NCI-H446 (cell line): ENCODE measurements at places on chromosomes 7 and 10.

- no peak for DNase-seq
Observed at GRCh38 chr10:59847326-59847725, 59.0 kb downstream of the CCDC6 start.

- no peak for DNase-seq
Observed at GRCh38 chr10:76874176-76874575, 763.4 kb downstream of the KCNMA1 start.

GRCh38 chr7:24050991-24051560 is 232.9 kb upstream of the NPY start:
- DNase-seq, result no peak

DNA sequence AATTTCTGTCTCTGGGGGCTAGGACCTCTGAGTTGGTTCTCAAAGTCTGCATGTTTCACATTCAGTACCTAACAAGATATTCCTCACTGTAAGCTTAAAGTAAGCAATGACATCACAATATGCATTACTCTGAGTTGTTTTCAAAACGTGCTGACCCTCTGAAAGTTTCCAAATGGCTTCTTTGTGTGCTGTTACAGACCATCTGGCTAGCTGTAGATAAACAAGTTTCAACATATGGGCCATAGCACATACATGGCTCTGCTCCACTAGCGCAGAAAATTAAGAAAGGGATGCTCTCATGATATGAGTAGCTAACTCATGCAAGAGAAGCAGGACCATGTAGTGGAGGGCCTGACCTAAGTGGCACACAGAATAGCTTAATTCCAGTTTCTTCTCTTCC is 119.0 kb downstream of the HTR7 start:
- DNase-seq, result peak; percentile 80

GRCh38 chr10:52032681-52033629 is 281.1 kb upstream of the DKK1 start:
- no peak for DNase-seq

GRCh38 chr7:77894574-77895091 is 96.1 kb downstream of the PHTF2 start:
- DNase-seq, result no peak

DNA sequence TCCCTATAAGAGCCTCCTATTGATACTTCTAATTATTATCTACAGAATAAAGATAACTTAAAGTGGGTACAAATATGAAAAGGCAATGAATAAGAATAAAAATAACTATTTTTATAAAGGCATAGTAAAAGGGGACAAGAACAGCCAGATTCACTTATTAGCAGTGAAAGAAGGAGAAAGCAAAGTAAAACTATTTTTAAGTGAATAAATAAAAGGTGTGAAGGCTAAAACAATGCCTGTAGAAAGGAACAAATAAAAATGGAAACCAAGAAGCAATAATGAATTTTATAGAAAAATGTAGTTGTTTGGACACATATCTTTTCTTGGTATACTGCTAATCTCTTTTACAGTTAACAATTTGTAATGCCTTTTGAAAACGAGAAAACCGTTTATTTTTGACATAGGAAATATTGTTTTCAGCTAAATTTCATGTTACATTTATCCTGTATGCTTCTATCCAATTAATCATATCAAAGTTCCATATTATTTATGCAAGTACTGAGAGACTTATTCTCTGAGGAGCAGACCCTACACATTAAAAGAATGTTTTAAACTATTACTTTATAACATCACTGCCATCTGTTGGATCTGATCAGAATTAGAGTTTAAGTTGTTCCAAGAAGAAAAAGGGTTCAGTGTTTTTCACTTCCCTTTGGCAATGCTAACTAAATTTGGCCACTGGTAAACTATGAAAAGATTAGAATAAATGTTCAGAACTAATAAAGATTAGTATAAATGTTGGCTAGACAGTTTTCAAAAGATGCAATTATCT is 59.1 kb downstream of the ARMC3 start:
- DNase-seq, result peak; percentile 39

GRCh38 chr7:6646465-6646864 is 9.3 kb downstream of the ZNF316 start:
- no peak for DNase-seq

DNA sequence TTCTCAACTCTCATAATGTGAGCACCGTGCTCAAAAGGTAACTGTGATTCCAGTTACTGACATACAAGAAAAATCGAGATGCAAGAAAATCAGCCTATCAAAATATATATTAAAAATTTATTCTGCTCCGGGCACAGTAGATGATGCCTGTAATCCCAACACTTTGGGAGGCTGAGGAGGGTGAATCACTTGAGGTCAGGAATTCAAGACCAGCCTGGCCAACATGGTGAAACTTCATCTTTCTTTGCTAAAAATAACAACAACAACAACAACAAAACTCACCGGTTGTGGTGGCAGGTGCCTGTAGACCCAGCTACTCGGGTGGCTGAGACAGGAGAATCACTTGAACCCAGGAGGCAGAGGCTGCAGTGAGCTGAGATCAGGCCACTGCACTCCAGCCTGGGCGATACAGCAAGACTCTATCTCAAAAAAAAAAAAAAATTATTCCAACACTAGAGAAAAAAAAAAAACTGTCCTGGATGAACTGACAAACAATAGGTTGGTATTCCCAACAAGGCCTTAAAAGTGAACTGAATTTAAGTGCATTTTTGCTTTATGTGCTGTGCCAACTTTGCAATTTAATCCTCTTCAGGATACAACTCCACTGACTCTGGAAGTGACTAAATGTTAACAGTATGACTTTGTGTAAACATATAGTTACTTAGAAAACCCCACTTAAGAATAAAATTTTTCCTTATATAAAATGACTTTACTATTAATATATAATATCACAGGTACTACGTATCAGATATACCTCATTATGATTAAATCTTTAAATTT is 51.1 kb downstream of the JMJD1C start:
- DNase-seq, result no peak

GRCh38 chr7:25359471-25360059 is 131.3 kb upstream of the NPVF start:
- DNase-seq, result peak; percentile 22

DNA sequence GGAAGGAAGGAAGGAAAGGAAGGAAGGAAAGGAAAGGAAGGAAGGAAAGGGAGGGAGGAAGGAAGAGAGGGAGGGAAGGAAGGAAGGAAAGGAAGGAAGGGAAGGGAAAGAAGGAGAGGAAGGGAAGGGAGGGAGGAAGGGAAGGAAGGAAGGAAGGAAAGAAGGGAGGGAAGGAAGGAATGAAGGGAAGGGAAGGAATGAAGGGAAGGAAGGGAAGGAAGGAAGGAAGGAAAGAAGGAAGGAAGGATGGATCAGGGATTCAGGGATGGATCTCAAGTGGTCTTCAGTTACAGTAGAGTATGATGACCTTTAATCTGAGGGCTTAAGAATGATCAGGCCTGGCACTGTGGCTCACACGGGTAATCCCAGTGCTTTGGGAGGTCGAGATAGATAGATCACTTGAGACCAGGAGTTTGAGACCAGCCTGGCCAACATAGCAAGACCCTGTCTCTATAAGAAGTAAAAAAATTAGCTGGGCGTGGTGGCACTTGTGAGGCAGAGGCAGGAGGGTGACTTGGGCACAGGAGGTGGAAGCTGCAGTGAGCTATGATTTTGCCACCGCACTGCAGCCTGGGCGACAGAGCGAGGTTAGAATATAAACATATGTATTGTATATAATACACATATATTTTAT is 760 bp upstream of the FOXK1 start:
- no peak for DNase-seq

DNA sequence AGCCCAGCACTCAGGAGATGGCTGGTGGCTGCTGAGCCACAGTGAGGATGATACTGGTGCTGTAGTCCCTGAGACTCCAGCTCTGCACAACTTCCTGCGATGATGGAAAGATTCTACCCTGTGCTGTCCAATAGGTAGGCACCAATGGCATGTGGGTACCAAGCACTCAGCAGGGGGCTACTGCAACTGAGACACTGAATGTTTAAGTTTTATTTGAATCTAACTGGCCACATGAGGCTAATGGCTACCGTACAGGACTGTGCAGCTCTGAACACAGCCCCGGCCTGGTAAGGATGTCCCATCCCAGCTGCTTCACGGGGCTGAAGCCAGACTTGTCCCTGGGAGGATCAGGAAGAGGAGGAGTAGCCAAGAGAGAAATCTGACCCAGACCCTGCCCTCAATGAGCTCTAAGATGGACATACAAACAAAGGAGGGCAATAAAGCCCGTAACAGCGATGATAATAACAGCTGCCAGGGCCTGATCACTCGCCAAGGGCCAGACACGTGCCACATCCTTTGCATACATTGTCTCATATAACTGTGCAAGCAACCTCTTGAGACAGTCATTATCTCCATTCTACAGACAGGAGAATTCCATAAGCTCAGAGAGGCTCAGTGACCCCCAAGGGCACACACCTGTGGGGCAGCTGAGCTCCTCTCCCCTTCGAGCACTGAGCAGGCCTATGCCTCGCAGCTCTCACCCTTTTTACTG is 3.8 kb downstream of the GPRIN2 start:
- no peak for DNase-seq

- DNase-seq, result no peak
Observed at GRCh38 chr10:60896033-60896432, 48.0 kb downstream of the RHOBTB1 start.

DNA sequence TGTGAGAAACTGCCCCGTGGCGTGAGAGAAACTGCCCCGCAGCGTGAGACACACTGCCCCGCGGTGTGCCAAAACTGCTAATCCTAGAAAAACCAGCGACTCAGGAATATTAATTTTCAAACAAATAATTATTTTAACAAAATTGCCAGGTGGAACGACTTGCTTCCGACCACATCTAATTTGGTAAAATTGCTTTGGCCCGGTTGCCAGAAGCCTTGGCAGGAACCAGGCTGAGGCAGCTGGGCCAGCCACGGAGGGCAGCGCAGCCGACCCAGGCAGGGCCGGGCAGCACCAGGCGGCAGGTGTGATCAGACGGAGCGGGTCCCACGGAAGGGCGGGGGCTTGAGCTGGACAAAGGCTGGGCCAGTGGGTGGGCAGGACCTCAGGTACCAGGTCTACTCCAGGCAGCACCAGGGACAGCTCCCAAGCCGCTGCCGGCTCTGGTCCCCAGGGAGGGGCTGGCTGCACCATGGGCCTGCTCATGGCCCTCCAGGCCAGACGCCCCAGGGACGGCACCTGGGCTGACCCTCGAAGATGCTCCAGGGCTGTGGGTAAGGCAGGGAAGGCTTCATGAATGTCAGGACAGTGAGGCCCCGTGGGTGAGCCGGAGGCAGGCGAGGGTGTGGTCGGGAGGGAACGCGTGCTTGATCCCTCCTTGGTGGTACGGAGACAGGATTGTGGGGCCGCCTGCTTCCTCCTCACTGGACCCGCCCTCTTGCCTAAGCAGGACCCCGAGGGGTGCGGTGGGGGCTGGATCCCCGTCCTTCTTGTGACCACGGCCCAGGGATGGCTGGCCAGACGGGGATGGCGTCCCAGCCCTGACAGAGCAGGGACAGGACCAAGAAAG is 7.7 kb upstream of the ADGRA1 start:
- DNase-seq, result no peak

- DNase-seq, result no peak
Observed at GRCh38 chr10:102484021-102484420, 18.5 kb downstream of the ACTR1A start.

- no peak for DNase-seq
Observed at GRCh38 chr7:38411404-38411803, 138.0 kb upstream of the TARP start.

DNA sequence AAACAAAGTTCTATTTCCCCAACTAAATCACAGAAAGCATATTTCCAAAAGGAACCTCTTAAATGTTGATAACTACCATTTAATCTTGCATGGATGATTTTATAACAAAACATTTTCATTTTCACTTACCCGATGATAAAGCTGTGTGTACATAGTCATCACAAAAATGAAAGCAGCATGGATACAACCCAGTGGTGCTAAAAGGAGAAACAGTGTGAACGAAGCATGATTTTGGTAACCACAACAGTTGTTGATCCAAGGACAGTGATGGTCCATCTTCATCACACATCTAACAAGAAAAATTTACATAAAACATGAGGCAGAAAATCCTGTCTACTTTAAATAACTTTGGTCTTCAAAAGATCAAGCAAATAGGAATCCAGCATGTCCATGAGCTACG is 4.7 kb downstream of the ZDHHC6 start:
- DNase-seq, result no peak

- peak; percentile 8 for DNase-seq
Observed at GRCh38 chr7:107262857-107263256, 94.1 kb downstream of the HBP1 start.

GRCh38 chr7:87199241-87199640 is 20.3 kb downstream of the TMEM243 start:
- no peak for DNase-seq

- no peak for DNase-seq
Observed at GRCh38 chr10:8407501-8408021, 353.1 kb downstream of the GATA3 start.

DNA sequence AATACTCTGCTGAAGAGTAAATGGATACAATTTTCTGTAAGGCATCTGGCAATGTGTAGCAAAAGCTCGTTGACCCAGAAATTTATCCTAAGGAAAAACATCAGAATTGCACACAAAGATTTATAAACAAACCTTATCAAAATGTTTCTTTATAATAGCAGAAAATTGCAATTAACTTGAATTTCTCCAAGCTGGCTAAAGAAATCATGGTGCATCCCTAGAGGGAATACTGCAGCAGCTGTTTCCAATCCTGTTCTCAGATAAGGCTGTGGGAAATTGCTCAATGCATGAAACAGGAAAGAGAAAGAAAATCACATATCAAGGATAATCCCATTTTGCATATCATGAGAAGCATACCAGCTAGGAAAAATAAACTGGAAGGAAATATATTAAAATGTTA is 18.7 kb downstream of the TACR2 start:
- DNase-seq, result no peak

DNA sequence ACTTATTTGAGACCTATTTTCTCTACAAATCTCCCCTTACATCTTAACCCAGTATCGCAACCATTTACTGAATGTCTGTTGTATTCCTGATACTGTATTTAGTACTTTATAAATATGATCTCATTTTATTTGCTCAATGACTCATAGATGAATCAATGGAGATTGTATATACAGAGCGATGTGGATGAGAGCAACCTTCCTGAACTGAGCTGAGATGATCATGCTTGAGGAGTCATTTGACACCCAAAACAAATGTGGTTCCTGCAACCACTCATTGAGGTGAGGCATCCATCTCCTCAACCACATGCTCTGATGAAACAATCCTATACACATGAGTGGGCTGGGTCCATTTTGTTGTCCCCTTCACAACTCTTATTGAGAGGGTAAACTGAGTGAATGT is 250.0 kb downstream of the CDC14C start:
- no peak for DNase-seq

GRCh38 chr10:72449941-72450441 is 95.3 kb upstream of the DNAJB12 start:
- DNase-seq, result no peak
